ENCODE measurements at places on chromosomes 3 and 15.

- DNase-seq, result no peak
These were observed 917.1 kb downstream of the PLOD2 start for GRCh38 chr3:145243875-145244274.

- DNase-seq, result peak; percentile 7
These were observed 727 bp downstream of the NSMCE3 start for GRCh38 chr15:29268706-29269484.

GRCh38 chr3:45464336-45465170 lies 76.2 kb downstream of the LARS2 start:
- DNase-seq, result no peak

DNA sequence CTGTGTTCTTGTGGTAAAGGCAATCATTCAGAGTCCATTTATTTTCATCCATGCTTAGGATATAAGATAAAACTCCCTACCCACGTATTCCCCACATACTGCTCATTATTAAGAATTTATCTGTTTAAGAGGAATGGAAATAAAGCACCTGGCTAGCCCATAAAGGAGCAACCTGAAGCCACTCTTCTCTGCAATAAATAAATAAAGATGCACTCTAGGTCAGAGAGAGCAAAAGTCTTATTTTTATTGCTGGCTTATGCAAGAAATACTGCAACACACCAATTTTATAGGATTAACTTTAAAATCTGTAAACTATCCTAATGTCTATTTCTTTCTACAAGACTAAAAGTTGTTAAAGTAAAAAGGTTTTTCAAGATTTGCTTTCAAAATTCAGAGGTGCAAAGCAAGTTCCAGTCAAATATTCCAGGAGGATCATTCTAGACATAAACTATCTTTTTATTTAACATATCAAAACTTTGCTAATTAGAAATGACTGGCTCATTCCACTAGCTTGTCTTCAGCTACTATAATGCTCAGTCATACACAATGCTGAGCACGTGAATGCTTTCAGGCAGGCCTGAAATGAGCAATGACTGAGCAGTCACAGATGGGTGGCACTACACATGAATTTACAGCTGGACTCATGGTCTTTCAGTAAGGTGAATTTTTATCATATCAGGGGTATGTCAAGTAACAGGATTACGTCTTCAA lies 7.1 kb downstream of the TJP1 start:
- no peak for DNase-seq

DNA sequence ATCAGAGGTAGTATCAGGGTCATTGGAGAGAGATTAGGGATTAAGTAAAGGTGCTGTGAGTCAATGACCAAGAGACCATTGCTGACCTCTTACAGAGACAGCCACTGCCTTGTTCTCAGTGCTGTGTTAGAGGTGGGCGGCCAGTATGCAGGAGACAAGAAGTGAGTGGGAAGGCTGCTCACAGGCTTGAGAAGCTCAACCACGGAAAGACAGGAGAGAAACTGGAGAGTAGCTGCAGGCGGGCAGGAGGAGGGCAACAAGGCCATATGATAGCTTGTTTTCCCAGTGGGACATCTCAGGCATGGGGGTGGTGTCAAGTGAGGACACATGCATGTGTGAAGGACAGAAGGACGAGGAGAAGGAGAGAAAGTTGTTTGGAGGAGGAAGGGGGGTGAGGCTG lies 237.3 kb downstream of the PDCD6IP start:
- no peak for DNase-seq

GRCh38 chr3:17639765-17640164 lies 102.7 kb downstream of the TBC1D5 start:
- DNase-seq, result no peak

DNA sequence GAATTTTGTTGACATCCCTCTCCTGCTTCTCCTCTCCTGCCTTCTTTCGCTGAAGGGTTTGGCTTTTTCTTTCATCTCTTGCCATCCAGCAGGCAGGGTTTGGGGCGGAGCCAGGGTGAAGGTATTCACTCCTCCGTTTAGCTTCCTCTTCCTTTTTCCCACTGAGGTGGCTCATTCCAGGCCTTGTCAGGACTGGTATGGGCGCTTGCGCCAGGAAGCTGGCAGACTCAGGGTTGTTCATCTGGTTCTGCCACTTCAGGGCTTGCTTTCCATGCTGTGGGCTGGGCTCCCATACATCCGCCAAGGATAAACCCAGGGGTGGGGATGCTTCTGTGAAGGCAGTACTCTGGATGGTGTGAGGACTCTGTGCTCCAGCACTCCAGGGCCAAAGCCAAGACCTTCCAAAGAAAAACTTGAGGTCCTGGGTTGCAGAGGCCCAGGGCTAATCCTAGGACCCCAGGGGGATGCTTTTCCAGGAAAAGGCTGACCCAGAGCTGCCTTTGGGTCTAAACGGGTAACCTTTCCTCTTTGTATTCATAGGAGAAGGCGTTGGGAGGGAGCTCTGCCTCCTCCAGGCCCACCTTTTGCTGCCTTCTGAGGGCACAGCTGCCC lies 7.7 kb upstream of the AMOTL2 start:
- no peak for DNase-seq

DNA sequence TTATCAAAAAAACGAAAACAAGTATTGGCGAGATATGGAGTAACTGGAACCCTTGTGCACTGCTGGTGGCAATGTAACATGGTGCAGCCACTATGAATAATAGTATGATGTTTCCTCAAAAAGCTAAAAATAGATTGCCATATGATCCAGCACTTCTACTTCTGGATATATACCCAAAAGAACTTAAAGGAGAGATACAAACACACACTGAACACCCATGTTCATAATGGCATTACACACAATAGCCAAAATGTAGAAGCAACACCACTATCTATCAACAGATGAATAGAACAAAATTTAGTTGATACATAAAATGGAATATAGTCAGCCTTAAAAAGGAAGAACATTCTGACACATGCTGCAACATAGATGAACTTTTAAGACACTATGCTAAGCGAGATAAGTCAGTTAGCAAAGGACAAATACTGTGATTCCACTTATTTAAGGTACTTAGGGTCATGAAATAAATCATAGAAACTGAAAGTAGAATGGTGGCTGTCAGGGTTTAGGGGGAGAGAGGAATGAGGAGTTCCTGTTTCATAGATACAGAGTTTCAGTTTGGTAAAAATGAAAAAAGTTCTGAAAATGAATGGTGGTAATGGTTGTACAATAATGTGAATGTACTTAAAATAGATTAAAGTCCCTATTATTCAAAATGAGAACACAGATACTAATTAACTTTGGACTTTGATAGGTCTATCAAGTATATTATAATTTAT lies 59.4 kb upstream of the IMPG2 start:
- DNase-seq, result no peak

DNA sequence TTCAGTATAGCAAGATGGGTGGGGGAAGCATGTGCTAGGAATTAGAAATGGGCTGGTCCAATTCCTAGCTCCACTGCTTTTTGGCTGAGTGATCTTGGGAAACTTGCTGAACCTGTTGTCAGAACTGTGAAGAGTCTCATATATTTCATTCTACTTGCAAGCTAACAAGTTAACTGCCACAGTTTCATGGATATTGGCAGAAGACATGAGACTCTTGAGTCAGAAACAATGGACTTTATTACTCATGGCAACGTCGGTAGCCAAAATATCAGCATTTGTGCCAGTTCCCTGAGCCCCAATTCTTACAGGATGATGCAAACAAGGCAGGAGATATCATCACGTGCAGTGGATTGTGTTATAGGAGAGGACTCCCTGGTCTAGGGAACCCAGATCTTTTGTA lies 26.6 kb upstream of the PLAAT1 start:
- DNase-seq, result no peak

DNA sequence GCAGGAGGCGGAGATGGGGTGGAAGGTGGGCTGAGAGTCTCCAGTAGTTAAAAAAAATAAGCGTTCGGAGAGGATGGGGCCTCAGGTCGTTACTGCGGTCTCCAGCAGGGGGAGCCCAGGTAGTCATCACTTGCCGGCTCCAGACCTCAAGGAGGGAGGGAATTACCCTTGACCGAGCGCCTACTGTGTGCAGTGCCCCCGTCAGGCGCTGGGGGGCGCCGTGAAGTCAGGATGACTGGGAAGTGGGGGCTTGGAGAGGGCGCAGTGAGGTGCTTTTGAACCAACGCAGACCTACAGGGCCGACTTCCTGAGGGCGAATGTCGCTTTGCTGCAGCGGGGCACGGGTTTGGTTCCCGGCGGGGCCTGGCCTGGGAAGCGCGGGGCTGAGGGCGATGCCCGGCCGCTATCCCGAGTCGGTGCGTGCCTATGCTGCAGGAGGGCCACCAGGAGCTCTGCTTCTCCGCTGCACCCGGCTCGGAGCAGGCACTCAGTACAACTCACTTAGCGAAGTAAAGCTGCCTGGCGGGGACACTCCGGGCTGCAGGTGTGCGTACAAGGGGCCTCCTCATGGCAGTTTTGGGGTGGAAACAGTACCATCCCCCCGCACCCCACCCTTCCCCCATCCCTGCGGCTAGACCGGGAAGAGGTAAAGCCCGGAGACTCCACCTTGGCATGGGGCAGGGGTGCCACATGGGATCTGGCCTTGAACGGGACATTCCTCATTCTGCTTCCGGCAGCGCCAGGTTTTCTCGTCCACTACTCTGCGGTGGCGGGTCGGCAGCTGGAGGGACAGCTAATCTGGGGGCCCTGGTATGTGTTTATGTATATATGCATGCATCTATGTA lies 79.8 kb downstream of the RHCG start:
- DNase-seq, result peak; percentile 32

GRCh38 chr3:50138266-50139200 lies 16.6 kb upstream of the SEMA3F start:
- no peak for DNase-seq

GRCh38 chr15:28112962-28113361 lies 13.8 kb upstream of the OCA2 start:
- DNase-seq, result no peak

DNA sequence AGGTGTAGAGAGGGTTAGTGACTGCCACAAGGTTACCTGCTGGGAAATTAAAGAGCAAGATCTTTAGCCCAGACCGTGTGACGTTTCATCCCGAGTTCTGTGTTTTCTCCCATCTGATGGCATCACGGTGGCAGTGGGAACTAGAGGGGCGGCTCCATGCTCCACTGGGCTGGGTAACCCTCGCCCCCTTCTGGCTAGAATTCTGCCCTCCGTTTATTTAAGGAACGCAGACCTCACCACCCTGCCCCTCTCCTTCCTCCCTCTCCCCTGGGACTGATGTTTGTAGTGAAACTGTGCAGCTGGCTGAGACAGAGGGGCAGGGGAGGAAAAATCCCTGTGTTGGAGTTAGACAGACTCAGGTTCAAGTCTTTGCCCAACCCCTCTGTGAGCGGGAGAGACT lies 65.6 kb downstream of the ITGA11 start:
- DNase-seq, result no peak

DNA sequence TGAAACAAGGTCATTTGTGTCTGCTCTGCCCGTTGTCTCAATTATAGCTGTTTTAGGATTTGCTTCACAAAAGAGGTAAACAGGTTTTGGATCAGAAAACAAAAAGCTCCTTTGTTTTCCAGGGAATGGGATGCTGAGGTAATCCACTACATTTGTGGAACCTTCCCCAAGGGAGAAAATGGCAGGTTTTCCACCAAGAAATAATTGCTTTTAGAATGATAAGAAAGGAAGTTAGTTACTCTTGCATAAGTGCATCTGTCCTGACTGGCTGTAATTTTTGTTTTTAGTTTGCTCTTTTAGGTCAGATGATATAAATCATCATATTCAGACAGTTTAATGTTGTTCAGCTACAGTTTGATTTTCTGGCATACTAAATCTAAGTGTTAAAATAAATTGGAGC lies 198.5 kb upstream of the COL8A1 start:
- DNase-seq, result no peak

DNA sequence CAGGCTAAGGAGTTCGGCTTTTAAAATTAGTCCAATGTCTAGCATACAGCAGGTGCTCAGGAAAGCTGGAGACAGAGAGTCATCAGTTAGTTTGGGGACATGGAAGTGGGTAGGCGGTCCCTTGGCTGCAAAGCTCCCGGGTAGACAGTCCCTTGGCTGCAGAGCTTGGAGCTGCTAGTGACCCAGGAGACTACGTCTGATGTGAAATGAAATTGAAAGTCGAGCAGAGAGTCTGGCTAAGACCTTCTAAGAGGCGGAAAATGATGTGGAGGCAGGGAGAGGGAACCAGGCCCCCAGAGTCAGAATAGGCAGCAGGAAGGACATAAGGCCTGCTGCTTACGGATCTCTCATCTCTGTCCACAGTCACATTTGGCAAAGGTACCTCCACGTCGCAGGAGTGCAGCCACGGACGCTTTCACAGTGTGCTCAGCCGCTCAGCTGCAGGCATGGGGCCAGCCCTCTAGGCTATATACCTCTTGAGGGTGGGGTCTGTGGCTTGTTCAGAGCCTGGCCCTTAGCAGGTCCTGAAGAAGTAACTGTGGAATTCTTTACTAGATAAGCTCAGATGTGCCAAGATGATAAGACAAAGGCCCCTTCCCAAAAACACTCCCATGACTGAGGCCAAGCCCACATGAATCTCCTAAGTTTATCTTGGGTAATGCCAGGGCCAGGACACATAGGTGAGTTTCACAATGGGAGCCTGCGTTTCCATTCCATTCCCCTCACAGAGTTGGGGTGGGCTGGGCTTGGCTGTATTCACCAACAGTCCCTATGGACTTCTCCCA lies 131.7 kb downstream of the XXYLT1 start:
- no peak for DNase-seq

DNA sequence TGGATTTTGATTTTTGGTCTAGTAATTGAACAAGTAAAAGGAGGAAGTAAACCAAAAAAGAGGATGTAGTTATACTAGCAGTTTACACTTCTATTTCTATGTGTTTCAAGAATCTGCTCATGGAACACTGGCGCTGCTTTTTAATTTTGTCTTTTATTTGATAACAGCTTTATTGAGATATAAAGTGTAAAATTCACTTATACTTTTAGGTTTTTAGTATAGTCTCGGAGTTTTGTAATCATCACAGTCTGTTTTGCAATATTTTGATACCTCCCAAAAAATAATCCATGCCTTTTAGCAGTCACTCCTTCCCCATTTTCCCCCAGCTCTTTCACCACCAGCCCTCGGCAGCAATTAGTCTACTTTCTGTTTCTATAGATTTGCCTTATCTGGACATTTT lies 18.0 kb downstream of the UBE2E2 start:
- no peak for DNase-seq

DNA sequence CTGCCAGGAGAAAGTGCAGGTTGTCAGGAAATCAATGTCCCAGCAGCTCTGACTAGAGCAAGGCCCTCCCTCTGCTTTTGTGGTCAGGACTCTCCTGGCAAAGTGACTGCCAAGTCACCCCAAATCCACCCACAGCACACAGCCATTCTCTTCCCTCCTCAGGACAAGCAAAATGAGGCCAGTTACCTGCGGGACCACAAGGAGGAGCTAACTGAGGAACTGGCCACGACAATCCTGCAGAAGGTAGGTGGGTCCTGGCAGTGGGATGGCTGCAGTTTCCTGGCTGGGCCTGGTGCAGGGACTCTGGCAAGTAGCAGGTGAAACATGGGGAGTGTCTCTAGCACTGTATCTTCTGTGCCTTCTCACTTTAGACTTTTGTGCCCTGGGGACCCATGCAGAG lies 142.5 kb upstream of the EIF1B start:
- no peak for DNase-seq

DNA sequence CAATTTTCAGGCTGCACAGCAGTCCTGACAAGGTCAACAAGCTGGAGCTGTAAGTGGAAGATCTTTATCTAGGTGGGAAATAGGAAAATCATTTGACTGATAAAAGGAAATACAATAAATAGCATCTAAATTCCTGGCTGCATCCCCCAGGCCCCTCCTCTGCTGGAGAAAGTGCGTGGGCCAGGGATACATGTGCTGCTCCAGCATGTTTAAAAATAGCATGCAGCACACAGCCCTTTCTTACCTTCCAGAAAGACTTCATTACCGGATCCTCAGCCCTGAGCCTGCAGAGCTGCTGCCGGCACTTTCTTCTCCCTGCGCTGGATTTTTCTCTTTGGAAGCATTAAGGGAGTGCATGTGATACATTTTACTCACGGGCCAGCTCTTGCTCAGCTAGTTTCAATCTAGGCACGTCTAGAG lies 77.3 kb downstream of the HMG20A start:
- DNase-seq, result no peak
